ENCODE measurements at places on chromosomes 4 and X. TPM values are rescaled to one million over a fixed set of nuclear protein-coding genes. Genes with fewer than 3 reads are reported as not detected.
A peak's percentile ranks its signal among the peaks of the same experiment; 100 is the strongest.

DNA sequence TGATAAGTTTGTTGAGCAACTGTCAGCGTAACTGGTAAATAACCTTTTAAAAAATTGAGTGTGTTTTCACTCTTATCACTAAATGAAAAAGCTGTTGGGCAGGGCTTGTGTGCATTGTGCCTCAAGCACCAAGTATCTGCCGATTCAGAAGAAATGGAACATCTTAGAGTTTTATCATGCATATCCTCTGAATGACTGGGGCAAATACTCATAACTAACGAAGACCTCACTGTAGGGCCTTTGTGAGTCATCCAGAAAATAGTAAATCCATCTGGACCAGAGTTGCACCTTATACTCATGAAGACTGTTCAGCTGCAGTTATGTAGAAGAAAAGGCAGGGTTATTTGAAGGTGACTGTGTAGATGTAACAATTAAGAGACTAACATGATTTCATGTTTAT, 222.1 kb downstream of the CAMK2D start:
- DNase-seq, result no peak
- no peaks in the 10 kb centered on the region for H3K4me1 ChIP-seq
- no peak overlapping the region for H3K27ac ChIP-seq

GRCh38 chrX:48923771-48924170, 4.9 kb upstream of the PIM2 start:
- H3K27me3 ChIP-seq, result no peaks in the 10 kb centered on the region
- no peak overlapping the region for H3K27ac ChIP-seq
- H3K4me3 ChIP-seq, result no peak overlapping the region
- DNase-seq, result no peak

GRCh38 chr4:181756451-181757095, 486.6 kb upstream of the TENM3 start:
- H3K4me1 ChIP-seq, result no peaks in the 10 kb centered on the region
- no peak overlapping the region for H3K4me3 ChIP-seq
- H3K27me3 ChIP-seq, result no peaks in the 10 kb centered on the region
- no peaks in the 10 kb centered on the region for H3K36me3 ChIP-seq
- no peak for DNase-seq

DNA sequence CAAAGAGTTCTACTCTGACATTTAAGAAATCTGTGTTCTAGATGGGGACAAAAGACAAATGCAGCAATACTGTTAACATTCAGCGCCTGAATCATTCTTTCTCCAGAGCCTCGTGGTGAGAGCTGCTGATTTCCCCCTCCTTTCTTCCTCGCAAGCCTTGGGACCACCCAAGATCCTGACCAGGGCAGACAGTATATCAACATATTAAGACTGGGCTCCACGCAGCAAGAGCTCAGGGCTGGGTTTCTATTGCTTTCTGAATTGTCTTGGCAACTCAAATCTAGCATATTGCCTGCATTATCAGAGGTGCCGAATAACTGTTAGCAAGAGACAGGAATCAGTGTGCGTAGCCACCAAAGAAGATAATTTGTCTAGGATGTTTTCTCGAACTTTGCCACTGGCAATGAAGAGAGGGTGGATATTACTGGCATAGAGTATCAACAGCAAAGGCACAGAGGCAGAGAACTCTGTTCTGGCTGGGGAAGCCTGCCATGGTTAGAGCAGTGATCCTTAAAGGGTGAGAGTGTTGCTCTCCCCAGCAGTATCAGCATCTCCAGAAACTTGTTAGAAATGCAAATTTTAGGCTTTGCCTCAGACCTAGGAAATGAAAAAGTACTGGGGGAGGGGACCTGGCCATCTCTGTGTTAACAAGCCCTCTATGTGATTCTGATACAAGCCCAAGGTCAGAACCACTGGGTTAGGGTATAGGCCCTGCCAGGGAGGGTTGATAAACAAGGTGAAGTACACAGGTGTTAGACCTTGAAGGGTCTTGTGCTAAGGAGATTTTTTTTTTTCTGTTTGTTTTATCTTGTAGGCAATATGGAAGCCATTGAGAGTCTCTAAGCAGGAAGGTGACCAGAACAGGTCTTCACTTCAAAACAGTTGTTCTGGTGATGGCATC, 46.2 kb upstream of the MID1IP1 start:
- H3K27me3 ChIP-seq, result no peaks in the 10 kb centered on the region
- no peak for DNase-seq
- no peak overlapping the region for H3K27ac ChIP-seq
- H3K36me3 ChIP-seq, result no peaks in the 10 kb centered on the region
- H3K4me3 ChIP-seq, result no peak overlapping the region

- H3K4me3 ChIP-seq, result peak overlapping the region; percentile 95
- no peaks in the 10 kb centered on the region for H3K27me3 ChIP-seq
- peak overlapping the region; percentile 97 for H3K27ac ChIP-seq
- no peaks in the 10 kb centered on the region for H3K36me3 ChIP-seq
Measured at GRCh38 chrX:123959281-123960063, 2.0 kb upstream of the STAG2 start.

DNA sequence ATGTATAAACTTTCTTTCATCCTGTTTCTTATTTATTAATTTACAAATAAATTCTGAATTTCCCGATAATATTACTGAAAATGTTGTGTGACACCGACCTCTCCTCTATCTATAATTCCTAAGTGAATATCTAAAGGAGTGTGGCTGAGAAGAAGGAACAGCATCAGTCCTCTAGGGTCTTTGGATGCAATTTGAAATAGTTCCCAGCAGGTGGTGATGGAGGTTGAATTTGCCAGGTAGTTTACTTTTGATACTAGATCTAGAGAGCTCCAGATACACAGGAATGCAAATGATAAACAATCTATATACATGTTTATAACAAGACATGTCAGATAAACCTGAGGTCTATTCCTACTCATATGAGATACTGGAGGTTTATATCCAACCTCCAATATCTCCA, 305.4 kb downstream of the PCDH18 start:
- no peak for DNase-seq
- no peaks in the 10 kb centered on the region for H3K27me3 ChIP-seq
- no peak overlapping the region for H3K4me3 ChIP-seq
- H3K4me1 ChIP-seq, result no peaks in the 10 kb centered on the region
- no peak overlapping the region for H3K27ac ChIP-seq

The GLRA2 gene
- not detected for total RNA-seq

- peaks cover 18% of the 10 kb centered on the region for H3K4me1 ChIP-seq
- peak overlapping the region; percentile 26 for H3K4me3 ChIP-seq
- peak overlapping the region; percentile 87 for H3K27ac ChIP-seq
- DNase-seq, result no peak
- no peaks in the 10 kb centered on the region for H3K27me3 ChIP-seq
Measured at GRCh38 chr4:76831711-76832373, 66.1 kb downstream of the SOWAHB start.

The STATH gene
- not detected for total RNA-seq

The VCX2 gene
- not detected for total RNA-seq

- no peaks in the 10 kb centered on the region for H3K36me3 ChIP-seq
- DNase-seq, result no peak
- no peak overlapping the region for H3K4me3 ChIP-seq
- no peaks in the 10 kb centered on the region for H3K4me1 ChIP-seq
- H3K27me3 ChIP-seq, result no peaks in the 10 kb centered on the region
- no peak overlapping the region for H3K27ac ChIP-seq
Measured at GRCh38 chrX:5113128-5113527, 1115.5 kb downstream of the NLGN4X start.

The ASB12 gene
- not detected for total RNA-seq

- no peaks in the 10 kb centered on the region for H3K36me3 ChIP-seq
- H3K27ac ChIP-seq, result no peak overlapping the region
- no peak for DNase-seq
- no peaks in the 10 kb centered on the region for H3K27me3 ChIP-seq
- H3K4me1 ChIP-seq, result no peaks in the 10 kb centered on the region
Measured at GRCh38 chr4:123050018-123050417, 127.6 kb upstream of the NUDT6 start.

DNA sequence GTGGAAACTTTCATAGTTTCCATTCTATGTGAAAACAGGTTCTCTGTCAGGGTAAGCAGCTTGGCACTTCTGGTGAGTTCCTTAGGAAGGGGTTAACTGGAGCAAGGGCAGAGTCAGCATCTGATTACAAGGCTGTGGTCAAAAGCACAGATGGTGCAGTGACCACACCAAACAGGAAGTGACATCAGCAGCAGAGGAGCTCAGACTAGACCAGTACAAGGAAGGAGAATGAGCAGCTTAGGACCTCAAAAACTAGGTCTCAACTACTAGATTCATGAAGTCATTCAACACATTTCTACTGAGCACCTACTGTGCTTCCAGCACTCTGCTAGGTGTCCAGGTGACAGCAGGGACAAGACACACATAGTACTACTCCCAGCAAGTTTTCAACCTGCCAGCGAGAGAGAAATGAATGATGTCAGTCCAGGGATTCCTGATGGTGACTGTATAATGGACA, 130.2 kb downstream of the AMELX start:
- no peak overlapping the region for H3K4me3 ChIP-seq
- no peaks in the 10 kb centered on the region for H3K4me1 ChIP-seq
- DNase-seq, result no peak
- no peak overlapping the region for H3K27ac ChIP-seq

GRCh38 chr4:166518776-166519175, 645.7 kb downstream of the TLL1 start:
- no peaks in the 10 kb centered on the region for H3K4me1 ChIP-seq
- DNase-seq, result no peak
- no peaks in the 10 kb centered on the region for H3K36me3 ChIP-seq
- no peaks in the 10 kb centered on the region for H3K27me3 ChIP-seq
- H3K4me3 ChIP-seq, result no peak overlapping the region
- no peak overlapping the region for H3K27ac ChIP-seq

The YY2 gene
- 2.0 TPM for total RNA-seq

DNA sequence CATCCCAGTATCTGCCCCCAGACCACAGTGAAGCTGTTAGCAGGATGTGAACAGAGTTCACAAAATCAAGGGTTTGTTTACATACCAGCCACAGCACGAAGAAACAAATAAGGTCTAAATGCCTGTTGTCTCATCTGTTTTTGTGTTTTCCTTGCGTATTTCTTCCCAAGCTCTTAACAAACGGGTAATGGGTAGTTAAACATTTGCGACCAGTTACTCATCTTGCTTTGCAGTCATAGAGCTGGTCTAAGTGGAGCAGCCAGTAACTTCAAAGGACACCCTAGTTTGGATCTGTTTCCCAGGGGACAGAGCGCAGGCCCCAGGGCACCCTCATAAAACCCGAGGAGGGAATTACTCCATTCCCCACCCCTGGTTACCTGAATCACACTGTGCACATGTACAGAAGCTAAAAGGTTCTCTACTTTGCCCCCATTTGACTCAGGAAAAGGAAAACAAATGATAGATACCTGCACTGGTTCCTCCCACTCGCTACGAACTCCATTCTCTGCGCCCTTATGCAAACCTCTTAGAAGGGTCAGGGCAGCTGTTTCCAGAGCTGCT, 68.8 kb downstream of the MAML3 start:
- H3K4me1 ChIP-seq, result peaks cover 87% of the 10 kb centered on the region
- H3K27ac ChIP-seq, result peak overlapping the region; percentile 96
- no peak for DNase-seq
- no peaks in the 10 kb centered on the region for H3K36me3 ChIP-seq
- peak overlapping the region; percentile 6 for H3K4me3 ChIP-seq

DNA sequence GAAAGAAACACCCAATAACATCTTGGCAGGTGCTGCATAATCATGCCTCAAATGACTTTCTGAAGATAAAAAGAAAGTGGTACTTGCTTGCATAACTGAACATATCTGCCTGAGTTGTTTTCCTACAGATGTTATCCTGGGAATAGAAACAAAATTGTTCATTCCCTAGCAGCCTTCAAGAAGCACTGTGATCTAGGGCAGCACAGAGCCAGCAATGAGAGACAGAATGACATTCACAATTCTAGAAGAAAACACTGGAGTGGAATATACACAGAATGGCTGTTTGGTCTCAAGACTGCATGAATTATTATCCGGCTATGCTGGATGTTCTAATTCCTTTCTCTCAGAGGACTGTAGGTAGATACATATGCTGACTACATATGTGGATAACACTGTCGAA, 790.9 kb downstream of the PDHA2 start:
- DNase-seq, result no peak
- no peaks in the 10 kb centered on the region for H3K36me3 ChIP-seq
- no peaks in the 10 kb centered on the region for H3K27me3 ChIP-seq
- no peak overlapping the region for H3K27ac ChIP-seq

- H3K27me3 ChIP-seq, result no peaks in the 10 kb centered on the region
- H3K4me3 ChIP-seq, result no peak overlapping the region
- no peaks in the 10 kb centered on the region for H3K4me1 ChIP-seq
- H3K36me3 ChIP-seq, result no peaks in the 10 kb centered on the region
Measured at GRCh38 chrX:152614791-152615190, 22.9 kb upstream of the GABRQ start.

The ZIC3 gene
- total RNA-seq, result not detected

GRCh38 chr4:28177641-28178040, 1317.0 kb downstream of the STIM2 start:
- H3K27me3 ChIP-seq, result no peaks in the 10 kb centered on the region
- no peak overlapping the region for H3K4me3 ChIP-seq
- no peaks in the 10 kb centered on the region for H3K4me1 ChIP-seq
- H3K36me3 ChIP-seq, result no peaks in the 10 kb centered on the region
- DNase-seq, result no peak

GRCh38 chr4:165388756-165389155, 9.9 kb downstream of the CPE start:
- no peak overlapping the region for H3K27ac ChIP-seq
- no peaks in the 10 kb centered on the region for H3K4me1 ChIP-seq
- H3K4me3 ChIP-seq, result no peak overlapping the region
- DNase-seq, result no peak
- no peaks in the 10 kb centered on the region for H3K36me3 ChIP-seq
- no peaks in the 10 kb centered on the region for H3K27me3 ChIP-seq

DNA sequence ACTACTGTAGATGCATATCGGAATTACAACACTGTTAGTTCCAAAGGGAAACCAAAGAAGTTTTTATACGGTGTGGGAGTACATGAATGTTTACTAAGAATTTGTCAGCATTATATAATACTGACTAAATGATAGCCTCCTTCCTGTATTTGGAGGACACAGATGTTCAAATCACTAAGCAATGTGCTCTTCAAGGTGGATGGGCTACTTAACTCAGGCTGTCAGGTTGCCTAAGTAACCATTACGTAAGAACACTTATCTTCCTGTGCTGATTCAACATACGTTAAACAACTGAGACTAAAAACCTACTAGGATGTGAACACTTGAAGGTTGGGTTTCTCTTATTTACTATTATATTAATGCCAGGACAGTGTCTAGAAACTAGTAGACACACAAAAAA, 81.9 kb upstream of the HPGD start:
- no peak overlapping the region for H3K4me3 ChIP-seq
- DNase-seq, result no peak
- H3K4me1 ChIP-seq, result no peaks in the 10 kb centered on the region
- no peaks in the 10 kb centered on the region for H3K27me3 ChIP-seq
- no peak overlapping the region for H3K27ac ChIP-seq

All from Panc1 (cell line).